ENCODE measurements at places on chromosomes 2 and 18.
A peak's percentile ranks its signal among the peaks of the same experiment; 100 is the strongest.

GRCh38 chr18:26802330-26803200 is 62.9 kb downstream of the AQP4 start:
- H3K27ac ChIP-seq = no peak overlapping the region
- no peak overlapping the region for H3K4me3 ChIP-seq
- H3K4me1 ChIP-seq = no peaks in the 10 kb centered on the region
- no peak for DNase-seq
- H3K27me3 ChIP-seq = peaks cover 4% of the 10 kb centered on the region

DNA sequence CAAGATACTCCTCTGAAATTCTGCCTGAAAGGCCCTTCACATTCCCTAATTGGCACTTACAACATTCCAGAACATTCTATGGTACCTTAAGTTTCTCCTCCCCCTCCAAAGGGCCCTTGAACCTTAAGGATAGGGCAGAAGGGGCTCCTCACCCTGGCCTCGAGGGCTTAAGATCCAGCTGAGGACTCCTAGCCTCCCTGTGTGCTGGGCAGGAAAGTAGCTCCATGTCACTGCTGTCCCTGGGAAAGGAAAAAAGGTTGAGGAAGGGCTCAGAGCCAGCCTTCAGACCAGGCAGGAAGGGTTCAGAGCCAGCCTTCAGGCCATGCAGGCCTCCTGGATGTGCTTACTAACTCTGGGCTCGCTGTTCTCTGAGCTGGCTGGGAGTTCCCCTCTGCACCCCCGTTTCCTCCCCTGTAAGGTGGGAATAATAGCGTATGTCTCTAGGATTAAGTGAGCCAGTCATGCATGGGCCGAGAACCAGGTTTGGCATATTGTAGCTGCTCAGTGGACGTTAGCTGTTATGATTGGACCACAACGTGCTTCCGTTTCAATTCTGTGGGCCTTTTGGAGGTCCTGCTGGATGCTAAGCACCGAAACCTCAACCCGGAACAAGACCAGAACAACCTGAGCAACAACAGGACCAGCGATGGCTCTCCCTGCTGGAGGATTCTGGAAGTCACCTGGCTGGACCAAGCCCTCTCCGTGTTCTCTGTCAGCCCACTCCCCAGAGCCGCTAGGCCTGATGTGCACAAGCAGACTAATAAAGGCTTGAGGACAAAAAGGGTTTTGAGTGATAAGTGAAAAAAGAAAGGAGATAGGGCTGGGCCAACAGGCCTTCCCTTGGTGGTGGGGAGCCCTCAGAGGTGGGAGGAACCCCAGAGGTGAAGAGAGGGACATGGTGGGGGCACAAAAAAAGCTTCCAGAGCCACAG is 1.0 kb upstream of the B3GNT7 start:
- peak overlapping the region; percentile 32 for H3K4me3 ChIP-seq
- no peak for DNase-seq
- H3K27me3 ChIP-seq = peaks cover 31% of the 10 kb centered on the region
- no peaks in the 10 kb centered on the region for H3K36me3 ChIP-seq

DNA sequence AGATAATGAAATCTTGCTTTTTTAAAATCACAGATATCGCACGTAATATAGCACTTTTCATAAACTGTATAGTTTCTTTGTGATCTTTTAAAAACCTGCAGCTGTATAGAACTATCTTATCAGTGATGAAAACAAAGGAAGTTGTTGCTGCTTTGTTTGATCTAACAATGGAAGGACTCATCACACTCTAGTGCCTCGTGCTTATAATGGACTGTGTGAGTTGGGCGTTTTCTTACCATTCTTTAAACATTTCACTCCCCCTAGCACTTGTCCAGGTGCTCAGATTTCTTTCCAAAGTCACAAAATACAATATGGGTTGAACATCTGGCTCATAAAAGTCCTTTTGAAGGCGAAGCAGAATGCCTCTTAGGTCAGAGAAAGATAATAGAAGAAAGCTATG is 94.8 kb upstream of the SPATS2L start:
- no peaks in the 10 kb centered on the region for H3K4me1 ChIP-seq
- no peak for DNase-seq
- no peak overlapping the region for H3K4me3 ChIP-seq
- no peaks in the 10 kb centered on the region for H3K36me3 ChIP-seq
- H3K27ac ChIP-seq = no peak overlapping the region
- H3K27me3 ChIP-seq = peaks cover 22% of the 10 kb centered on the region

DNA sequence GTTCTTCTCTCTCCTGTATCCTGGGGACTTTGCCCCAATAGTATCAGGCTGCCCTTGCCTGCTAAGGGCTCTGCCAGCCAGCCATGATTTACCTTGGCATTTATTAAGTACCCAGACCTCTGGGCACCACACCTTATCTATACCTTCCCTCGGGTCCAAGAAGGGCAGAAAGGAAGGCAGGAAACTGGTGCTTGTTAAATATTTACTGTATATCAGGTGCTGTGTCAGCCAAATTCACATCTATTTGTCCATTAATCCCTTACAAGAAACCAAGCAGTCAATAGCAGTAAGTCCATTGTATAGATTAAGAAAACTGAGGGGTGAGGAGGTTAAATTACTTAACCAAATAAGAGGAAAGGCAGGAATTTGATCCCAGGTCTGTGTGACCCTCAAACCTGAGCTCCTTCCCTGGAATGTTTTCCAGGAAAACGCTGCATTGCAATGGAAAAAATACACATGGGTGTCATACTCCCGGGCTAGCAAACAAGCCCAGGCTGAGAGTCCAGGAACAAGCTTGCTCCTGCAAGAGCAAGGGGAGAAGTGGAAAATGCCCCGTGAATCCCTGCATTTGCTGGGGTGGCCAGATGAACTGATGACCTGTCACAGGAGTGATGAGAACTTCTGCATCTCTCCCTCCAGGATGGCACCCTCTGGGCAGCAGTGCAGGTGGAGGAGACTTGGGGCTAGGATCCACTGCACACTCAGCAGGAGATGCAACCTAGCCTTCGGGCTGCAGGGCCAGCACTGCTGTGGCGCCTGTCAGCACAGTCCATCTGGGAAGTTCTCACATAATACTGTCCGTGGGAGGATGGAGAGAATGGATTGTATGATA is 30.4 kb downstream of the CIB4 start:
- no peak overlapping the region for H3K27ac ChIP-seq
- H3K27me3 ChIP-seq = peaks cover 5% of the 10 kb centered on the region
- no peak for DNase-seq
- H3K4me1 ChIP-seq = peaks cover 8% of the 10 kb centered on the region
- H3K36me3 ChIP-seq = no peaks in the 10 kb centered on the region

- H3K27me3 ChIP-seq = no peaks in the 10 kb centered on the region
- peak; percentile 82 for DNase-seq
- no peak overlapping the region for H3K4me3 ChIP-seq
- H3K27ac ChIP-seq = peak overlapping the region; percentile 38
- peaks cover 35% of the 10 kb centered on the region for H3K4me1 ChIP-seq
Observed at GRCh38 chr2:201363857-201364560, 6.9 kb upstream of the FLACC1 start.

GRCh38 chr18:6653880-6654279 is 75.6 kb upstream of the ARHGAP28 start:
- no peak overlapping the region for H3K4me3 ChIP-seq
- no peak overlapping the region for H3K27ac ChIP-seq
- no peaks in the 10 kb centered on the region for H3K36me3 ChIP-seq
- no peaks in the 10 kb centered on the region for H3K4me1 ChIP-seq

DNA sequence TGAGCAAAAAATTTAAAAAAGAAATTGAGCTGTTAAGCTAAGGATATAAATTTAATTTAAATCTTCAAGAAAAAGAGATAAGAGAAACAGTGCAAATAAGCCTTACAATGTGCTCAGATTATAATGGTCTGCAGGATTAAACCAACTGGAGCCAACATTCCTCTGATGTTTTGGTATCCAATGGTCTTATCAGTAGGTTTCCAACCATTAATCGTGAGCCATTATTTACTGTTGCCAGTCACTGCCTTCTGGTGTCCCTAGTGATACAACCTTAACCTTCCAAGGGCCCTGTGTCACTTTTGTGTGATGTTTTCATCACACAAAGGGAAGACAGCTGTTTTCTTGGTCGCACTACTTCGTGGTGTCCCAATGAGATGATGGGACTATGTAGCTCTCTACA is 134.5 kb upstream of the CTAGE1 start:
- H3K4me1 ChIP-seq = no peaks in the 10 kb centered on the region
- no peak for DNase-seq
- H3K4me3 ChIP-seq = no peak overlapping the region
- no peak overlapping the region for H3K27ac ChIP-seq

- no peak for DNase-seq
- H3K4me3 ChIP-seq = no peak overlapping the region
- H3K4me1 ChIP-seq = peaks cover 40% of the 10 kb centered on the region
- H3K36me3 ChIP-seq = no peaks in the 10 kb centered on the region
- peaks cover 26% of the 10 kb centered on the region for H3K27me3 ChIP-seq
- H3K27ac ChIP-seq = peak overlapping the region; percentile 4
Observed at GRCh38 chr2:110842048-110842447, 109.7 kb downstream of the ACOXL start.

DNA sequence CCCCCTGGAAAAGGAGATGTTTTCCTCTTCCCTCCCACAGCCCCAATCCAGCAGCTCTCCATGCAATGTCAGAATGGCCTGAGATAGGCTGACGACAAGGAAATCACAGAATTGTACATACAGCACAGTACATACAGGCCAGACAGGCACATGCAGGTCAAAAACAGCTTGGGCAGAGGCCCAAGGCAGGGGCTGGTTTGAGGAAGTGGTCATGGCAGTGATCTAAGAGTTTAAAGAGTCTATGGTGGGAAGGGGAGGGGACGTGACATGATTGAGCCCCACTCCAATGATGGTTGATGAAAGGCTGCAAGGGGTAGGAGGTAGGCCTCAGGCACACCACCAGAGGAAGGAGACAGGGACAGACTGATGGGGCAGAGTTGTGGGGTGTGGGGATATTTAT is 4.3 kb downstream of the DCTN1 start:
- no peak for DNase-seq
- no peak overlapping the region for H3K27ac ChIP-seq
- H3K4me1 ChIP-seq = peaks cover 13% of the 10 kb centered on the region
- H3K27me3 ChIP-seq = no peaks in the 10 kb centered on the region
- H3K4me3 ChIP-seq = no peak overlapping the region

GRCh38 chr2:240655931-240656886 is 26.5 kb downstream of the AQP12B start:
- peaks cover 11% of the 10 kb centered on the region for H3K4me1 ChIP-seq
- H3K27me3 ChIP-seq = peaks cover 60% of the 10 kb centered on the region
- no peak overlapping the region for H3K27ac ChIP-seq
- DNase-seq = peak; percentile 65
- H3K4me3 ChIP-seq = no peak overlapping the region

DNA sequence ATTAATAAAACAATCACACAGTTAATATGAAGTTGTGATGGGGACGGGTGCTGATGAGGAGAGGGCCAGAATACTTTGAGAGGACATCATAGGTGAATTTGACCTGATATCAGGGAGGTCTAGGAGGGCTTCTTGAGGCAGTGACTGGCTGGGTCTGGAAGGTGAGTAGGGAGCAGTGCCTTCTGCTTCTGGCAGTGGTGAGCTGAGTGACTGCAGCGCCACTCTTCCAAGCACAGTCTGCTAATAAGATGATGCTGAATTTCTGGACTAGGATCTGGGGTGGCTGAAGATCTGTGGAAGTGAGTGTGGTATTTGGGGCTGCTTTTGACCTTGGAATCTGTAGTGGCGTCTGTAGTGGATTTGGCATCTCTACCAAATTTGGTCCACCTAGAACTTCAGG is 5.5 kb downstream of the DGKD start:
- DNase-seq = no peak
- H3K27ac ChIP-seq = no peak overlapping the region
- H3K4me3 ChIP-seq = no peak overlapping the region
- H3K27me3 ChIP-seq = no peaks in the 10 kb centered on the region

DNA sequence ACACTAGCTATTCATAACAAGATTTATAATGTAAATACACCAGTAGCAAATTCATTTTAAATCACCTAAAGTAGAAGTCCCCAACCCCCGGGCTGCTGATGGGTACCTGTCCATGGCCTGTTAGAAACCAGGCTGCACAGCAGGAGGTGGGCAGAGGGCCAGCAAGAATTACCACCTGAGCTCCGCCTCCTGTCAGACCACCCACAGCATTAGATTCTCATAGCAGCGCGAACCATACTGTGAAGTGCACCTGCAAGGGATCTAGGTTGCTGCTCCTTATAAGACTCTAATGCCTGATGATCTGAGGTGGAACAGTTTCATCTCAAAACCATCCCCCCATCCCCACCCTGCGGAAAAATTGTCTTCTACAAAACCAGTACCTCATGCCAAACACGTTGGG is 71.3 kb downstream of the KANSL1L start:
- H3K27me3 ChIP-seq = no peaks in the 10 kb centered on the region
- no peak overlapping the region for H3K4me3 ChIP-seq
- no peaks in the 10 kb centered on the region for H3K36me3 ChIP-seq
- no peak for DNase-seq

GRCh38 chr2:45018023-45018422 is 8.8 kb upstream of the SIX2 start:
- no peak overlapping the region for H3K4me3 ChIP-seq
- no peaks in the 10 kb centered on the region for H3K36me3 ChIP-seq
- H3K4me1 ChIP-seq = no peaks in the 10 kb centered on the region

DNA sequence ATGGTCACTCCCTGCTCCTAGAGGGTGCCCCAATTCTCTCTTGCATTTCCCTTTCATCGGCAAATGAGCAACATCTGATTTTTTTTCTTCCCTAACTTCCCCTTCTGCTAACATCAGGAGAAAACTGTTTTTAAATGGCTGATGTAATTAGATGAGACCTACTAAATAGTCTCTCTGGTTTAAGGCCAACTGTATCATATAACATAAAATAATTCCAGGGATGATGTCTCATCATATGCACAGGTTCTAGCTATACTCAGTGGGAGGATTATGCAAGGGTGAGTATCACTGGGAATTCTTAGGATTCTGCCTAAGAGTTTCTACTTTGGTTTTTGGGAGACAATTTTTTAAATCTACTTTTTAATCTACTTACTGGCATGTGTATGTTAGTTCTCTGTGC is 193.4 kb downstream of the PARD3B start:
- no peak for DNase-seq
- no peaks in the 10 kb centered on the region for H3K36me3 ChIP-seq
- H3K27me3 ChIP-seq = peaks cover 2% of the 10 kb centered on the region
